ENCODE measurements at places on chromosomes 5 and 9.

GRCh38 chr5:54323495-54323894 is 13.1 kb upstream of the ARL15 start:
- no peak for DNase-seq

DNA sequence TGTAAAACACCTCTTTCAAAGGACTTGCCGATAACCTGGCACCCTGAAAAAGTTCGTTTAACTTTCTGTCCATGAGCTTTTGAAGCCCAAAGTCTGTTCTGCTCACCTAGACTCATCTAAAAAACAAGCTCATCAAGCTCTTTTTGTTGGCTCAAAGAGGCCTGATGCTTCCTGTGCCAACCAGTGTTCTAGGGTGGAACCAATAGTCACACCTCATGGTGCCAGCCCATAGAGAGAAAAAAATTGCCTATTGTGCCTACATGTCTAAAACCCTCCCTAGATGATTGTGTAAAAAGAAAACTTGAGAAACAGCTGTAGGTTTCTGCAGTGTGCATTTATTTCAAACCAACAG is 4.7 kb downstream of the SH3RF2 start:
- DNase-seq: no peak

DNA sequence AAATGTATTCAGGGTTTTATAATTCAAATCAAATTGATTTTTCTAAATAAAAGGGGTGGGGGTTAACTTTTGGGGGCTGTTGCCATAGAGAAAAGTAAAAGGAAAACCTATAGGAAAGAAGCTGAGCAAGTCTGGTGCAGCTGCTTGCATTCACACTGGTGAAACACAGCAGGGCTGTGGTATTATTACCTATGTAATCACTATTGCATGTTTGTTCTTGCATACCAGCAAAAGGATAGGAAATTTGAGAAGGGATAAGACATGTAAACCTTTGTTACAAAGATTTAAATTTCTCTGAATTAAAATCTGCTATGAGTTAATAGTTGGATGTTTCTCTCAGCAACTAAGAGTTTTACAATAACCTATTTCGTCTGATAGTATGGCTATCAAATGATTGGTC is 346.7 kb downstream of the EFNA5 start:
- no peak for DNase-seq

- DNase-seq: no peak
Measured at GRCh38 chr5:101977729-101978345, 318.2 kb downstream of the SLCO4C1 start.

- no peak for DNase-seq
Measured at GRCh38 chr5:158922816-158923215, 176.9 kb downstream of the EBF1 start.

DNA sequence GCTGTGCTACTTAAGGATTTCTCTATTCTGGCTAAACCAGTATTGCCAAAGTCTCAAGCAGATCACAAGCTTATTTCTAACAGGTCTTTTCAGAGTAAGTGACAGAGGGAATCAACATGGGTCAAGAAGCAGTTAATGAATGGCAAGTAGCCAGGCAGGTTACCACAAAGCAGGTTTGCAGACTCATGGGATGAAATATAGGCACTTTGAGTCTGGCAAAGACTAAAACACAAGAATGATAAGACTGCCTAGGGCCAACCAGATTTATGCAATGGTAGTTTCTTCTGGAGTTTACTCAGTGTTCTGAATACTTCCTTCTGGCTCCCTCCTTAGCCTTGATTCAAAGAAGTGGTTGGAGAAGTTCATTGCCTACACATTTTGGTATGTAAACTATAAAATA is 3.6 kb downstream of the HMGCS1 start:
- no peak for DNase-seq

DNA sequence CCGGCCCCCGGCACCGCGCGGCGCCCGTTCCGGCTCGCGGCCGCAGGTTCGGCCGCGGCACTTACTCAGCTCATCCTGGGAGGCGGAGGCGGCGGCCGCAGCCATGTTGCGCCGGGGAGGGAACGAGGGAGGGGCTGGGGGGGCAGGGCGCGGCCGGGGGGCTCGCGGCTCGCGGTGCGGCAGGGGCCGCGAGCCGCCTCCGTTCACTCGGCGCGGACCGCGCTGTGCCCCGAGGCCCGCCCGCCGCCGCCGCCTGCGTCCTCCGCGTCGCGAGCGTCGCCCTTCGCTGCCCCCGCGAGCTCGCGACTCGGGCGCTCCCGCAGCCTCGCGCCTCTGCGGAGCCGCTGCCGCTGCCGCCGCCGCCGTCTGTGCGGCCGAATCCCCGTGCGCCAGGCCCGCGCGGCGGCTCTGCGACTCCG is 735 bp downstream of the ECPAS start:
- peak; percentile 66 for DNase-seq

DNA sequence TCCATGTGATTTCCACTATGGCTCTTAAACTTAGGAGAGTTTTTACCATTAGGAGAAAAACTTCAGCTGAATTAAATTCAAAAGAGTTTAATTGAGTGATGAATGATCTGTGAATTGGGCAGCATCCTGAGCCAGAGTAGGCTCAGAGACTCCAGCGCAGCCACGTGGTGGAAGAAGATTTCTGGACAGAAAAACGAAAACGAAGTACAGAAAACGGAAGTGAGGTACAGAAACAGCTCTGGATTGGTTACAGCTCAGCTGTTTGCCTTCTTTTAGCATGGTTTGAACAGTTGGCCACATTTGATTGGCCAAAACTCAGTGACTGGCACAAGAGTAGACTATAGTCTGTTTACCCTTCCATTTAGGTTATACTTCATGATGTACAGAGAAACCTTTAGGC is 69.2 kb upstream of the PLPP1 start:
- no peak for DNase-seq

DNA sequence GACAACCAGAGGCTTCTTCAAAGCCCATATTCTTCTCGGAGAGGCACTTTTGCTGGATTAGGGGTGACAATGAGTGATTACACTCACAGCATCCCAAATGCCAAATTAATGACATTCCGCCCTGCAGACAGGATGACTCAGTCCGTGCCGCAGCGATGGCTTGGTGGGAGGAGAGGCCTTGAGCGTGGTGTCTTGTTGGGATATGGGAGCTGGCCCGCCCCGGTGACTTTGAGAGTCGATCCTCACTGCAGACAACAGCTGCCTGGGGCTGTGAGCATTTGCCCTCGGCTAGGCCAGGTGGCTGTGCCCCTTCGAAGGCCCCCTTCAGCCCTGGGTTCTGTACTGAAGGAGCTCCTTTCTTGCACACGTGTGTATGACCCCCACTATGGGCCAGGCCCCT is 29.8 kb downstream of the OLFM1 start:
- no peak for DNase-seq

GRCh38 chr5:1743061-1743768 is 56.4 kb downstream of the MRPL36 start:
- no peak for DNase-seq

- DNase-seq: no peak
Measured at GRCh38 chr9:138024831-138025291, 147.3 kb downstream of the CACNA1B start.

DNA sequence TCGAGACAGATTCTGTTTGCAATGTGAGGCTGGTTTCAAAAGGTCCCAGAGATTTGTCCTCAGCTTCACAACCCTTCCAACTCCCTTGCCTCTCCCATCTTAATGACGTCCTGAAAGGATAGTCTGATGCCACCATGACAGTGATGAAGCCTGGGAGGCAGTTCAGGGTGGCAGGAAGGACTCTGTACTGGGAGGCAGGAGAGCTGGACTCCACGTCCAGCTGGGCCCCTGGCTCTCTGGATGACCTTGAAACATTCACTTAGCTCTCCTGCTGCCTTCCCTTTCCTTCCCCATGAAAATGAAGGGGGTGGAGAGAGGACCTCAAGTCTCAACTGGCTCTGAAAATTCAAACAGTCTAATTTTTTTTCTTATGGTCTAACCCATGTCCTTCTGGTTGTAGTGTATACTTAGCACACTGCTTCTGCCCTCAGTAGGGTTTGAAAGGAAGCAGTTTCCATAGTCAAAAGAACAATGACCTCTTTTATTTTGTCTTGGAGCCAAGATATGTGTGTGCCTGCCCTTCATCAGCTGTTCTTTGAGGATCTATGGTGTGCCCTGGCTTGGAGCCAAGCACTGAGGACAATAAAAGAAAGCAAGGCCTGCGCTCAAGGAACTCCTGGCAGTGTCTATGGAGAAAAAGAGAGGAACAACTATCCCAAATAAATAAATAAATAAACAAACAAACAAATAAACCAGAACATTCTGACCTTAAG is 188.3 kb downstream of the GRIA1 start:
- DNase-seq: no peak

GRCh38 chr9:73152953-73153352 is 1.3 kb downstream of the ANXA1 start:
- DNase-seq: peak; percentile 67

GRCh38 chr9:135960411-135961276 is 529 bp downstream of the UBAC1 start:
- DNase-seq: no peak

DNA sequence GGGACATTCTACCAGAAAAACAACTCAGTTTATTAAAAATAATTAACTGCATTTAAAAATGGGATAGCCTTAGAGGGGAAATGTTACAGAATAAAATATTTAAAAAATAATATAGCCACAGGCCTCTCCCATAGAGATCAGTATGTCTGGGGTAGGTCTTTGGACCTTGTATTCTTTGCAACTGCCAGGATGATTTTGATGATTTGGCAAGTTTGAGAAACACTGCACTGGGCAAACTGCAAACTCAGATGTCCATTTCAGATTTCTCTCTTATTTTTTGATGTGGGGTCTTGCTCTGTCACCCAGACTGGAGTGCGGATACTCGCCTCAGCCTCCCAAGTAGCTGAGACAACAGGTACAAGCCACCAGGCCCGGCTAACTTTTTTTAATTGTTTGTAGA is 24.9 kb upstream of the CCNO start:
- no peak for DNase-seq

- no peak for DNase-seq
Measured at GRCh38 chr5:143208781-143209510, 194.5 kb downstream of the NR3C1 start.

DNA sequence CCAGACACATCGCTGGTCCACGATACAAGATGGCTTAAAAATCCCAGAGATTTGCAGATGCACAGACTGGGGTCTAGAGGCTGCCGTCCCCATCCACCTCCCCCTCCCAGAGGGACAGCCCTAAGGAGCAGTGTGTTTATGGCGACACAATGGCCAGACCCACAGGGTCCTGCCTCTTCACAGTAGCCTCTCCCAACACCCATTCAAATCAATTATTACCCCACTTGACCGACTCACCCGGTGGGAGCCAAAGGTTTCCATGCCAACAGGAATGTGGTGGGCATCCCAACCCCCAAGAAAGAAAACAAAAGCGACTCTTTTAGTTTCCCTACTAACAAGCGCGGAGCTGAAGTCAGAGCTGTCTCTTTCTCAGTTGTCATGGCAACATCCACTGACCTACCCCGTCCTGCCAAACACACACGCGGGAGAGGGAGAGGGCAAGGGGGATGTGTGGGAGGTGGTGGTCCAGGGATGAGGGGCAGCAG is 209.0 kb downstream of the TTLL11 start:
- DNase-seq: no peak

- DNase-seq: no peak
Measured at GRCh38 chr9:78866207-78867132, 569.5 kb downstream of the PSAT1 start.

DNA sequence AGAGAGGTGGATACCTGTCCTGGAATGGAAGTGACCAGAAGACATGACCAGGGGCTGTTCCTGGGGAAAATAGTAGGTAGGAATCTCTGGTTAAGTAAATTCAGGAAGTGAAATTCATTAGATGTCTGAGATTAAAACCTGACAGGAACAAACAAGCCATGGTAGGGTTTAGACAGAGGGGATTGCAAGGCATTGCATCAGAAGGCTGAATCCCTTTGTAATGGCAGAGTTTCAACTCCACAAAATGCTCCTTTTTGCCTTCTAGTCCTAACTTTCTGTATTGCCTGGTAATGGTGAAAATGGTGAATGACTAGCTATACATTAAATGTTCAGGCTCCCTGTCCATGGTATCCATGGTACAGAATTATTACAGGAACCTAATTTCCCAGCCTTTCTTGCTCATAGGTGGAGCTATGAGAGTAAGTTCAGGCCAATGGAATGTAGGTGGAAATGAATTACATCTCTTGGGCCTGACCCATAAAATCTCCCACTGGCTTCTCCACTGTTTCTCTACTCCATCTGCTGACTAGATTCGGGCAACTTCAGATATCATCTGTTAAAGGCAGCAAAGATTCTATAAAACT is 113.4 kb upstream of the CNTLN start:
- no peak for DNase-seq

- no peak for DNase-seq
Measured at GRCh38 chr9:27765266-27766072, 192.2 kb upstream of the C9orf72 start.

DNA sequence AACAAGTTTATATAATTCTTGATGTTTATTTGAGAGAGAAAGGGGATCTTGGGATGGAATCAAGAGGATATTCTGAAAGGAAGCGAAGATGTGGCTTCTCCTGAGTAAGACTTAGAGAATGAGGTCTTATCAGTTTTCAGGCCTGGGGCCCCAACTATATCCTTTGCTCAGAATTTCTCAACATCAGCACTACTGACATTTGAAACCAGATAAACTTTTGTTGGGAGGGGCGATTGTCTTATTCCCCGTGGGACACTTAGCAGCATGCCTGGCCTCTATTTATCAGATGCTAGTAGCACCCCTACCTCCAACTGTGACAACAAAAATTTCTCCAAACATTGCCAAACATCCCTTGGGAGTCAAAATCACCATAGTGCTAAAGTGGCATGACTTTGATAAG is 567.7 kb downstream of the MAT2B start:
- DNase-seq: no peak

DNA sequence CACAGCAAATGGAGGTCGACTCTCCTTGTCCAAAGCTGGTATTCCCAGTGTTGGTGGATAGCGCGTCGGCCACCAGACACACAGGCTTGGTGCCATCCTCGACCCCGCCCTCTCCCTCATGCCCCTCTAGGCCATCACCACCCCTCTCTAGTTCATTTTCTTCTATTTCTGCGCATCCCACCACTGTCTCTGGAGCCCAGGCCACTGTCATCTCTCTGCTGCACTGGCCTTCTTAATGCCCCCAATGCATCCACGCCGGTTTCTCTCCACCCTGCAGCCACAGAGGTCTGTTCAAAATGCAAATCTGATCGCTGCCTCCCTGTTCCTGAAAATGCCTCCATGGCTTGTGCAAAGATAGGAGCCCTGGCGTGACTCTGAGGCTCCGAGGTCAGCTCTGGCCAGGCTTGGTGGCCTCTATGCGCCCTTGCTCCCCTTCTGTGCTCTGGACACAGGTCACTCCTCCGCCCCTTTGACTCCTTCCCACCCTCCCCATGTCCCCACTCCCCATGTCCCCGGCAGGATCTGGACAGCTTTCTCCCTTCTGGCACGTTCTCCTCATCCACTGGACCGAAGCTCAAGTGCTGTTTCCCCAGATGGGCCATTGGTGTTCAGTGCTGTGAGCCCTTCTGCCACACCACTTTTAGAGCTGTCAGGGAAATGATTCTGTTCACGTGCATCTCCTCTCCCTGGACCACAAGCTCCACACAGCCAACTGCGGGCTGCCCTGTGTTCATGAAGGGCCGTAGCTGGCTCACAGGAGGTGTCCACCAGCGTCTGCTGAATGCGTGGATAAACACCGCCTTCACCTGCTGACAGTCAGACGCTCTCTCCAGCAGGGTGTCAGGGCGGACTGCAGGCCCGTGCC is 59.5 kb upstream of the RNF130 start:
- no peak for DNase-seq

GRCh38 chr5:92580814-92581213 is 1000.2 kb downstream of the NR2F1-AS1 start:
- no peak for DNase-seq
